ENCODE measurements at places on chromosomes 7 and 10.

DNA sequence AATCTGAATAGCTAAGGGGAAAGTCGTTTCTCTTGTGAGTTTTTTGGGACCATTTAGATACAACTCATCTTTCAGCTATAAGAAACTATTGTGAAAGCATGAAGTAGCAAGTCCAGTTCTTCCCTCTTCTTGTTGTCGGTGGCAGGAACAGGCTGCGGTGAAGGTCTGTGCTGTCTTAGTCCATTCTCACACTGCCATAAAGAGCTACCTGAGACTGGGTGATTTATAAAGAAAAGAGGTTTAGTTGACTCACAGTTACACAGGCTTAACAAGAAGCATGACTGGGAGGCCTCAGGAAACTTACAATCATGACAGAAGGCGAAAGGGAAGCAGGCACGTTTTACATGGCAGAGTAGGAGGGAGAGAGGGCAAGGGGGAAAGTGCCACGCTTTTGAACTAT is 261.8 kb downstream of the GATA3 start:
- DNase-seq, result no peak

GRCh38 chr10:113991091-113991860 is 52.4 kb upstream of the ADRB1 start:
- no peak for DNase-seq

DNA sequence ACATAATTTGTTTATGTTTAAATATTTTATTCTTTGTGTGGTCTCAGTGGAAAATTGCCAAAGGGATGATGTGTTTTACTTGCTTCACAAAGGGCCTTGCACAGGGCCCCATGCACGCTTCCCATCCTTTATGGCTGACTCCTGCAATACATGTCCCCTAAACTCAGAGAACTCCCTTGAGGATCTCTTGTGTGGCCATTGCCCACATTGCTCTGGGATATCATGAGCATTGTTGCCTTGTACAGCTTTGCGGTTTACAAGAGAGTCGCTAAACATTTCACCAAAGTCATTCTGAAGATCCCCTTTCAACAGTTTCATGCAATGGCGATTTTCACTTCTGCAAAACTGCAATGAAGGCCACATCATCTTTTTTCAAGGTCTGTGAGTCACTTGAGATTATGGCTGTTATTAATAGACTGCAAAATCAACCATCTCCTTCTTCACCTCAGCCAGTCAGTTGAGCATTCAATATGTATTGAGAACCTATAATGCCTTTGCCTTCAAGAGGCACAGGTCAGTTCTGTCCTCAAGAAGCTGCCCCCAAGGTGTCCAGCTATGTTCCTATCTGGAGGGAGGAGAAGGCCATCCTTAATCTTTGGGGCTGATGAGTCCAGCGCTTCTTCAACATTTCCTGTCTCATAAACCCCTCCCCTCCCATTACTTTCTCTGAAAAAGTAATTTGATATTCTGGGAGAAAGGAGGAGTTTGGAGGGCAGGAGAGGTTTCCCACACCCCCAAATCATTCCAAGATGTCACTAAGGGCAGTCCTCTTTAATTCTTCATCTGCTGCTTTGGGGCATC is 108.1 kb downstream of the CCDC71L start:
- no peak for DNase-seq

- DNase-seq, result no peak
Measured at GRCh38 chr10:69102440-69102839, 14.5 kb downstream of the SRGN start.

DNA sequence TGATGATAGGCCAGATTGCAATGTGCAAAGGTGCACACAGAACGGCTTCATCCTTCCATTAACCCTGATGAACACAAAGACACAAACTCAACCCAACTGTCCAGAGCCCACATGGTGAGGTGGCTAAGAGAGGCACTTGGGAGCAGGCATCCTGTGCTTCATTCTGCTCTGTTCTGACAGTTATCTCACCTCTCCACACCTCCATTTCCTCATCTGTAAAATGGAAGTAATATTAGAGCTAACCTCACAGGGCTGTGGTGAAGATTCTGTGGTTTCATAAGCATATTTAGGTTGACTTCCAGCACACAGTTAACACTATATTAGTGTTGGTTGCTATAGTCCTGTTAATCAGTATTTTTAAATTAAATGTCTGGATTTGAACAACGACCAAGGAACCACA is 126.3 kb downstream of the TAX1BP1 start:
- no peak for DNase-seq

DNA sequence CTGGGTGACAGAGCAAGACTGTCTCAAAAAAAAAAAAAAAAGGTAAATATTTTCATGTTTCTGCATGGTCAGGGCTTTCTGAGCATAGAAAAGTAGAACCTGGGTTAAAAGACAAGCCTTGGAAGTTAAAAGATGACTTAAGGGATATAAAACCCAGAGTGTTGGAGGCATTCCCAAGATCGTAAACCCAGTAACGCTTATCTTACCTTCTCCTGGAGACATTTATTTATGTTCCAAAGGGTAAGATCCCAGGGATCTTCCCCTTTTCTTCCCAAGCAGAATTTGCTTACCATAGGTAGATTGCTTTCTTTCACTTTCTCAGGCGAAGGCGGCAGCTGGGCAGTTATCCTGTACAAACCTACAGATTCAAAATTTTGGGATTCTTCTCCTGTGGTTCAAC is 22.2 kb downstream of the SUGCT start:
- DNase-seq, result no peak

DNA sequence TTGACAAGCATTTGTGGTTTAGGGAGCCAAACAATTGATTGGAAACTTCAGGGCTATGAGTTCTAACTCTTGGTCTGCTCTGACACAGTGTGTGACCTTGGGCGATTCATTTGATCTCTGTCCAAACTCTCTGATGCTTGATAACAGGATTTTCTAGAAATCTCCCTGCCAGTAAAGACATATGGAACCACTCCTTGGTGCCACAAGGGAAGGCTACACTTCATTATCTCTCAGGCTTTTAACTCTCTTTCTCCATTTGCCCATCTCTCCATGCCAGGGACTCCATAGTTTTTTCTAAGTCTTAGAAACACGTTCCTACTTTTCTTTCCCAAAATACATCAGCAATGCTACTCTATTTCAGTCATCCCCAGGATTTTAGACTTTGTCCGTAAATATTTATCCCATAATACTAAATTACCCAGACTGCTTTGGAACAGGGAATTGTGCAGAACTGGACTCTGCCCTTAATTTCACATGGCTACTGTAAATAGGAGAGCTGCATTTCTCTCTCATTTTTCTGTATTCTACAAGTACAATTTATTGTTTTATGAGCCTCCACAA is 488.2 kb downstream of the SUGCT start:
- DNase-seq, result no peak
